ENCODE measurements at places on chromosomes 1 and 21. TPM values are rescaled to one million over a fixed set of nuclear protein-coding genes. Genes with fewer than 3 reads are reported as not detected.
A peak's percentile ranks its signal among the peaks of the same experiment; 100 is the strongest.

SH2D1B gene
- total RNA-seq: 0.16 TPM

AQP10 gene
- not detected for total RNA-seq

AXDND1 gene
- 2.1 TPM for total RNA-seq

DNA sequence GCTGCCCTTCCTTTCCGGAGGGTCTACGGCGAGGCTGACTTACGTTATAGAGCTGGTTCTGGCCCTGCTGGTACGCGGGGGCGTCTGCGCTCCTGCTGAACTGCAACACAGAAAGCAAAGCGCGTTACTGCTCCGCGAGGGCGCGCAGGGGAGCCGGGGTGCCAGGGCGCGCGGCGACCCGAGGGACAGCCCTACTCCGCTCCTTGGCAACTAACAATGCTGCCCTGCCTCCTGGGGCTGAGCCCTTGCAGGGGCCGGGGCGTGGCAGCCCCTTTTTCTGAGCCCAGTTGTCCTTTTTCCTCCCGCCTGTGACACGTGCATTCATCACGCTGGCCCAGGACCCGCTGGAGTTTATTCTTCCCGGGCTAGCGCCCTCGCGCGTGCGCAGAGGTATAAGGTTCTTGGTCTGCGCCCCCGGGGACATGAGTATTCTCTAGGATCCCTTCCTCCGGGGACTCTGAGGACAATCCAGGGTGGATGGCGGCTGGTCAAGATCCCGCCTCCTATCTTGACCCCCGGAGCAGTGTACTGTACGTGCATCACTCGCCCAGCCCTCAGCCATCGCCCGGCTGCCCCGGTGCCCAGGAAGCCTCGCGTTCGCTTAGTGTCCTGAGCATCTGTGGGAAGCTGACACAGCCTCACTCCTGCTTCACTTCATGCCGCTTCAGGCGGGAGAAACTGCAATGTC, 78.9 kb downstream of the CD247 start:
- DNase-seq: no peak

DNA sequence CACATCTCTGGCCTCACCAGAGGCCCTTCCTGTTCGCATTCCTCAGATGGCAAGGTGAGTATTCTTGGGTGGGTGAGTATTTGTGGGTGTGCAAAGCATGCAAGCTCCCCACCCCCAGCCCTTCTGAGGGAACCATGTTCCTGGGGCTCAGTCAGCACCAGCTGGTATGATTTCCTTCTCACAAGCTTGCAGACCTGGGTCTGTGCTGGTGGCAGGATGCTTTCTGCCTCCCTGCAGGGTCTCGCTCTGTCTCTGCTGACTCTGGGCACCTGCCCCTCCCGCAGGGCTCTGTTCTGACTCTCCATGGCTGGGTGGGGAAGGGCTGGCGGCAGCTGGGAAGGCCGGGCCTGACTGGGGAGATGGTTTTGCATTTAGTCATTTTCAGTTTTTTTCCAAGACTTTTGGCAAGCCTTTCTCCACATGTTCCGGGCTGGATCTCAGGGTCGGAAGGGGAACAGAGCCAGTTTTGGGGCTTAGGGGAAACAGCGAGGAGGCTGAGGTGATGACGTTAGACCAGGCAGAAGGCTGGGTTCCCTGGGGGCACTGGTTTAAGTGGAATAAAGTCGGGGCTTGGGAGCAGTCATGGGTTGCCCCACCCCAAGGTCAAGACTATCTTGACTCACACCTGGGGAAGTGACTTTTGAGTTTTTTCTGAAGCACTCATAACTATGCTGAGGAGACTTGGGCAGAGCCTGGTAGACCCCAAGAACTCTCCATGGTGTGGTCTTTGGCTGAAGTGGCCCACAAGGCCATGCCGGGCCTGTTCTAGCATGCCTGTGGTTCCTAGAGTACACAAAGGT, 6.2 kb downstream of the RASSF5 start:
- peak; percentile 81 for DNase-seq

LMOD1 gene
- total RNA-seq: 123 TPM

ZNF593OS gene
- total RNA-seq: not detected

H3-3A gene
- total RNA-seq: 501 TPM

DNA sequence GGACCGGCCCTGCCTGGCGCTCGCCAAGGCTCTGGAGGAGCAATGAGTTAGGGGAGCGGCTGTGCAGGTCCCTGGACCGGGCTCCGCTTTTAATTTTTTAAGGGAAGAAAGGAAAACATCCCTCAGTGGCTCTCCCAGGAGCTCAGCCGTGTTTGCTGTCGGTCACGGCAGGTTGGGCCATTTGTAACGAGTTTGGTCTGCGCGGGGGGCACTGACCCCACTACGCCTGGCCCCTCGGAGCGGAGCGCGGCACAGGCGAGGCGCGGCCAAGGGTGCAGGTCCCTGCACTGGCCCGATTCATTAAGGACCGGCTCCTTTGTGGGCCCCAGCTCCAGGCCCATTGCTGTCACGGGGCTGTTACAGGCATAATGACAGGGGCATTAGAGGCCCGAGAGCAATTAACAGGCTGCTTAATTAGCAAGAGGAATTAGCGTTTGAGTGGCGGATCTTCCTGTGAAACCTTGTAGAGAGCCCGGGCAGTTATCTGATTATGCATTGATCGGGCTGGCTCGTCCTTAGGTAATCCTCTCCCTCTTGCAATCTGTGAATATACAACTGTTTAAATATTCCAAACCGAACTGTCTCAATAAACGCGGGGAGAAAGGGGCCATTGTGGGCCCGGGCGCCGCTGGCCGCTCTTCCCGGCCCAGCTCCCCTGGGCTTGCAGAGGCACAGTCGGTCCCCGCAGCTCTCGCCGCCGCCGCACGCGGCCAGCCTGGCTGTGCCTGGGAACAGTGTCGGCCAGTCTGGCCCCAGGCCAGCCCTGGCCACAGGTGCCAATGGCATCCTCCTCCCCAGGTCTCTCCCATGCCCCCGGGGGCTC, 56.8 kb downstream of the PRDM16 start:
- no peak for DNase-seq

- no peak for DNase-seq
Measured at GRCh38 chr1:247843411-247843810, 1.7 kb upstream of the OR11L1 start.

SPRR5 gene
- total RNA-seq: not detected

DNA sequence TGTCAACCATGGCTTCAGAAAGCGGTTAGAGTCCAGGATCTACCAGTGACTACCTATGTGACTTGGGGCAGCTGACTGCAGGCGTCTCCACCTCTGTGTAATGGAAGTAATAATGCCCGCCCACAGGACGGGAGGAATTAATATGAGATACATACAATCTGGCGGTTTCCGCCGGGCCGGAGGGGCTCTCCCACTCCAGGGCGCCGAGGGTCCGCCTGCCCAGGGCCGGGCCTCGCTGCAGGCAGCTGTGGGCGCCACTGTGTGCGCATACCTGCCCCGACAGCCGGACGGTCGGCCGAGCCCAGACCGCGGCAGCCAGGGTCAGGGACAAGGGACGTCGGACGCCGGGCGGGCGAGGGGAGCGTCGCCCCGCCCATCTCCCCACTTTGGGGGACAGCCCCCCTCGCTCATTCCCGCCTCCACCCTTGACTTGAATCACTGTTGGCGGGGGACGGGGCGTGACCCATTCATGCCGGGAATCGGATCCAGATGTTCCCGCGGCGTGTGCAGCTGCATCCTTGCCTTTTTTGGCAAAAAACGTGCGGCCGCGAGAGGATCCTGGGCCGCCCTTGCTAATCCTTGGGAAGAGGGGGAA, 6.0 kb upstream of the SF3A3 start:
- peak; percentile 90 for DNase-seq

CYP4Z1 gene
- total RNA-seq: 3.5 TPM

GRCh38 chr1:228376262-228376628, 30.4 kb downstream of the TRIM11 start:
- DNase-seq: no peak

OR2T35 gene
- not detected for total RNA-seq

- DNase-seq: no peak
Measured at GRCh38 chr1:111553196-111553595, 49.8 kb upstream of the ADORA3 start.

SLC22A15 gene
- total RNA-seq: 10.3 TPM

DNA sequence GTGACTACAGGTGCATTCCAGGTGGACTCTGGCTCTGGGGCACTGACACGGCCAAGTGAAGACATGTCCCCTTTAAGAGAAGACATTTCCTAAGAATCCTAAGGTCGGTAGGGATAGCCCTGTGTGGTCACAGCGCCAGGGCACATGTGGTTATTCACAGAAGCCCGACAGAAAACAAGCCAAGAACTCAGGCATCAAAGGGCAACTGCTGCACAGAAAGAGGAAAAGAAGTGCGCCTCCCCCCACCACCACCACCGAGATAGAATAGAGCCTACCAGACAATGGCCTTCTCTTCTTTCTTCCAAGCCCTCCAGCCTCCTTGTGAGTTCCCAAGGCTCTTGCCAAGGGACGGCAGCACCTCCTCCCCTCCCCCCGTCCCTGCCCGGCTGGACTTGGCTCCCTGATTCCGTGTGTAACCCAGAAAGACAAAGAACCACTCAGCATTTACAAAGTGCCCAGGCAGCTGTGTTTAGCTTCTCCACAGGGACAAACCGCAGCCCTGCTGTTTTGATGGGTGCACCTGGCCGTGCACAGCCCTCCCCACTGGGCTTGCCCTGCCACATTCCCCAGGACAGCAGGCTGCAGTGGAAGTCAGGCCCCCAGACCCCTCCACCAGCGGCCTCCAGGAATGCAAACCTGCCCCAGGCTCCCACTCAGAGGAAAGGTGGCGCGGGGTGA, 30.2 kb downstream of the TMPRSS2 start:
- DNase-seq: no peak

DNA sequence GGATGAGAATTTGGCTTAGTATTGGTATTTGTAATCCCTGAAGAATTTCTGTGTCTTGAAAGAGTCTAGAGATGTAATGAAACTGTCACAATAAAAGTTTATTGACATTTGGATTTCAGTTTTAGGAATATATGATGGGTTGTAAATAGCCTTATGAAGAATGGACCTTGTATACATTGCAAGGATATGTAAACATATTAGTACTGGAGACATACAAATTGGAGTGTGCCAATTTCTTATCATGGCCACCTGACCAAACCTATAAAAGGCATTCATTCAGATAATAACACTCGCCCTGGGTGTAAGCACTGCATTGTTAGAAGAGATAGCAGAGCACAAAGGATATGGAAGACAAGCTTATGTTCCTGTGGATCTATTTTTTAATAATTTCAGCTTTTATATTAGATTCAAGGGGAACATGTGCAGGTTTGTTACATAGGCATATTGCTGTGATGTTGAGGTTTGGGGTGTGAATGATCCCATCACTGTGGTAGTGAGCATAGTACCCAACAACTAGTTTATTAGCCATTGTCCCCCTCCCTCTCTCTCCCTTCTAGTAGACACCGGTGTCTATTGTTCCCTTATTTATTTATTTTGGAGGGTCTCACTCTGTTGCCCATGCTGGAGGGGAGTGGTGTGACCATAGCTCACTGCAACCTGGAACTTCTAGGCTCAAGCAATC, 8.6 kb downstream of the S1PR1 start:
- DNase-seq: no peak

DNA sequence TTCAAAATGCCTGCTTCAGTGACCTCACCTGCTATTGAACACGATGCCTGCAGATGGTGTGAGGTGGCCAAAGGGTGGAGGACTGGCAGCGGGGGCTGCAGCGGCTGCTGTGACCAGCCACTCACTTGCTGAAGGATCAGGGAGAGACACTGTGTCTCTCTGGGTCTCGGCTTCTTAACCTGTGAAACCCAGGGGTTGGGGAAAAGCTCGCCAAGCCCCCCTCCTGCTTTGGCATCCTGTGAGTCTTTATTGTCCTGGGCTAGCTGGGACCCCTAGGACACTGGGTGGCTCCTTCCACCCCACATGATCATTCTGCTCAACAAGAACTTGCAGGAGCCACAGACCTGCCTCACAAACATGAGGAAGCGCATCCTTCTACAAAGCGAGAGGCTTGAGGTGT, 112.8 kb downstream of the SIM2 start:
- no peak for DNase-seq

DNA sequence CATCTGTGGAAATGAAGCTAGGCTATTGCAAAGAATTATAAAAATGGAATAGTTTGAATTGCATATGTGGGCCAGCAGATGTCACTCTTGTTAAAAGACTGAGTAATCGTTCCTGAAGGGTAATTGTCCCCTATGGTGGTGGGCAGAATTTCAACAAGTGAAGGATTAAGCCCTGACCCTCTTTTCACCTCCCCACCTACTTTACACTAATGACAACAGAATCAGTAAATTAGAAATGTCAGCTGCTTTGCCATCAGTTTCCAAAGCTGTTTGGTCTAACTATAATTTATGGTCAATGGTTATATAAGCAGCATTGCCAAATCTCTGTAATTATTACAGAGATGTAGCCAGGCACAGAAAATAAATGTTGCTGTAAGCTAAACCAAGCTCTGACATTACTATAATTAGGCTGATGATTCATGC, 898.6 kb downstream of the AMY1C start:
- no peak for DNase-seq

ASPM gene
- 0.42 TPM for total RNA-seq

DNA sequence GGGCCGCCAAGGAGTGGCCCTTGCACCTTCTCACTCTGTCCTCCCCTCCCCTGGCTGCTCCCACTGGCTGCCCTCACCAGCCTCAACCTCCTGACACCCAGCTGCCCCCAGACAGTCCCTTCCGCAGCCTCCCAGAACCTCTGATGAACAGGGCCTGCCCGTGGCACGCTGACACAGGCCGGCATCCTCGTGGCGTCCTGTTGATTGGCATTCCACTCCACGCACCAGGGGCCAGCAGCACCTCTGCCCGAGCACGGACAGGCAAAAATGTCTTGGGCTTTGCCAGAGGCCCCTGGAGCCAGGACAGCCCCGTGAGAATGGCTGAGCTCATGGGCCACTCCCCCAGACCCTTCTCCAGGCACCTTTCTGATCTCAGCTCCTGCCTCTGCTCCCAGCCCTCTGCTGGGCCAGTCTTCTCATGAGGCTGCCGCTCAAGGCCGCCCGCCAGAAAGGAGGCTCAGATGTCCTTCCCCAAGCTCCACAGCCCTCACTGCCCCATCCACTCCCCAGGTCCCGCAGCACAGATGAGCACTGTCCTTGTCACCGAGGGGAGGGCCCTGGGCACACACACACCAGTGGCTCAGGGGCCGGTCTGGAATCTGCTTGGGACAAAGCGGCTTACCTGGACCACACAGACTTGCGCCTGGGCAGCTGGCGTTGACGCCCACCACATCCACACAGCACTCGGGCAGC, 15.8 kb upstream of the RNF223 start:
- DNase-seq: no peak

DNA sequence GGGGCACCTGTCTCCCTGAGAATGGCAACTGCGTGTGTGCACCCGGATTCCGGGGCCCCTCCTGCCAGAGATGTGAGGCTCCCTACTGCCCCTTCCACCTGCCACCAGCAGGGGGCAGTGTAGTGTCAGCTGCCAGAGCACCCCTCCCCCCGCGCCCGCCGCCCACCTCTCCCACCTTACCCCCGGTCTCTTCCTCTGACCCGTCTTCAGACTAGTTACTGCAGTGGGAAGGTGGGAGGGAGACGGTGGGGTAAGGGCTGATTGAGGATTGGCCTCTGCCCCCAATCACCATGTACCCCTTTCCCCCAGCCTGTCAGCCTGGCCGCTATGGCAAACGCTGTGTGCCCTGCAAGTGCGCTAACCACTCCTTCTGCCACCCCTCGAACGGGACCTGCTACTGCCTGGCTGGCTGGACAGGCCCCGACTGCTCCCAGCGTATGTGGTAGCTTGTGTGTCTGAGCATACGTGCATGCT, 10.1 kb upstream of the LRRC71 start:
- no peak for DNase-seq

All from ureter (tissue), 1 donor.